ENCODE measurements at places on chromosomes 13 and 19.

DNA sequence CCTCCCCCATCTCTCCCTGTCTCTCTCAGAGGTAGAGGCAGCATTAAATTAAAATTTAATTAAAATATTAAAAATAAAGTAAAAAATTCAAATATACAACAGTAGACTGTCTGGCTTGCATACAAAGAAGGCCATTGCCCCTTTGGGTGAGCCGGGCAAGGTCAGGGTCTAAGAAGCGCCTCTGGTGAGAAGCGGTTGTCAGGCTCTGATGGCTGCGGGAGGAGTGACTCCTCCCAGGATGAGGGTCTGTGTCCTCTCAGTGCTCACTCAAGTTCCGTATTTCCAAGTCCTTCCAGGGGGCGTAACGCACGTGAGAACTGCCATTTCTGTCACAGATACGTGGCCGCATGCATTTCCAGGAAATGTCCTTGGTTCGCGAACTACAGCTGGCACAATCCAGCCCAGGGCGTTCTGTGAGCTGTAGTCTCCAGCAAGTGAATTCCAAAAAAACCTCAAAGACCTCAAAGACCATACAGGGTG, 737 bp upstream of the ZNF181 start:
- DNase-seq = no peak

GRCh38 chr13:48536621-48537250, 3.9 kb upstream of the RCBTB2 start:
- no peak for DNase-seq

DNA sequence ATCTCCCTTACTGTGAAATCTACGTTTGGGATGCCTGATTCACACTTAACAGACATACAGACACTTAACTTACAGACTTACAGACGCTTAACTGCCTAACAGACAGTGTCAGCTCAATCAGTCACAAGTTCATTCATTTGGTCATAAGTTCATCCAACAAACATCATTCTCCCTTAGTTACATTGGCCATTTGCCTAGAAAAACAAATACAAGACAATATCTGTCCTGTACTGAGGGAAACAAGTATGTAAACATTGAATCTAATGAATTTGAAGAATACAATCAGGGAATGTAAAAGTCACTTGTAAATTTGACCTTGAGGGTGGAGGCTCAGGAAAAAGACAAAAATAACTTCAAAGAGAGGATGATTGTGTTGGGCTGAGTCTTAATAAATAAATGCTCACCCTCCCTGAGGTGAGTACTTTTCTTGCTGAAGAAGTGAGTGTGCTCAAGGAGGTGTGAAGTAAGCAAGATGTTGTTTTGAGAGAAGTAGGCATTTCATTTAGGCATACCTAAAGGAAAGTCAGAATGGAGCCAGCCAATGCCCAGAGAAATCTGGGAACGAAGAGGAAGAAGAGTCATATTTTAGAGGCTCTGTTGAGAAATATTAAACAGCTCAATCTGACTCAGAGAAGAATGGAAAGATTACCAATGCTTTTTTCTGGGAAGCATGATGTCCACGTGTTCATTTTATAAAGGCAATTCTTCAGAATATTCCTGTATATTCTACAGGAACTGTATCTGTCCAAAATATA, 958.4 kb upstream of the SLC10A2 start:
- DNase-seq = peak; percentile 87

GRCh38 chr13:102286326-102286725, 115.5 kb downstream of the FGF14 start:
- DNase-seq = peak; percentile 79

DNA sequence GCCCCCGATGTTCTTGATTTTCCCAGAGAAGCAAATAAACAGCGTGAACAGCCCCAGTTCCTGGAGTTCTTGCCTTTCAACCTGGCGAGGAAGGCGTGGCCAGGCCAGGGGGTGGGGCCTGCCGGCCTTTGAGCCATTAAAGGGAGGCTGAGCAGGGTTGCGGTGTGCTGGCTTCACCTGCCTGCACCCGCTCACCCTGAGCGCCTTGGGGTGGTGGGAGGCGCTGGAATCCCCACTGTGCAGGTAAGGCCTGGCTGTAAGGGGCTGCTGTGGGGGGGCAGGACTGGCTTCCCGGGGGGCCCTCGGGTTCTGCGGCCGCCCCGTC, 2.7 kb upstream of the MISP start:
- DNase-seq = no peak

DNA sequence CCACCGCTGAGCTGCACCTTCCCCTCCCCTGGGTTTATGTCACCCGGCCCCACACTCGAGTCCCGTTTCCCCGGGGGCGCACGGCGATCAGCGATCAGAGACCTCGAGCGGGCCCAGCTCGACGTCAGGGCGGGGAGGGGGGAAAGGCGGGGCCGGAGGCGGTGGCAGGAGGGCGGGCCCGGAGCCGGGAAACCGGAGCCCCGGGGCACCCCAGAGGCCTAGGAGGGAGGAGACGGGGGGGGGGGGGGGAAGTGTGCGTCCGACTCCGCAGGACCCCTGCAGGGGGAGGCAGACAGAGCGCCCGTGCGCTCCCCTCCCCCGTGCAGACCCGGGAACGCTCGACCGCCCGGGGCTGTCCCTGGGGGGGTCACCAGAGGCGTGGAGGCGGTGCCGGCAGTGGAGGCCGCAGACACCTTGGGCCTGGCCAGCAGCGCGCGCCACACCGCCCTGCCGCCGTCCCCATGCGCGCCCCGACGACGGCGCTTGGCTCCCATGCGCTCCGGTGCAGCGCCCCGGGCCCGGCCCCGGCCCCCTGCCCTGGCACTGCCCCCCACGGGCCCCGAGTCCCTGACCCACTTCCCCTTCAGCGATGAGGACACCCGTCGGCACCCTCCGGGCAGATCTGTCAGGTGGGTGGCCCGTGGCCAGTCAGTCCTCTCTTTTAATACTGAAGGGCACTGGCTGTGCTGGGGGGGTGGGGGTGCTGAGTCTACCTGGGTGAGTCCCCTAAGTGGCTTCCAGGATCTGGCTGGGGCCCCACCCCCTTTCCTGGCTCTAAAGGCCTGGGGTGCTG, 11.8 kb downstream of the PDE4A start:
- DNase-seq = no peak

DNA sequence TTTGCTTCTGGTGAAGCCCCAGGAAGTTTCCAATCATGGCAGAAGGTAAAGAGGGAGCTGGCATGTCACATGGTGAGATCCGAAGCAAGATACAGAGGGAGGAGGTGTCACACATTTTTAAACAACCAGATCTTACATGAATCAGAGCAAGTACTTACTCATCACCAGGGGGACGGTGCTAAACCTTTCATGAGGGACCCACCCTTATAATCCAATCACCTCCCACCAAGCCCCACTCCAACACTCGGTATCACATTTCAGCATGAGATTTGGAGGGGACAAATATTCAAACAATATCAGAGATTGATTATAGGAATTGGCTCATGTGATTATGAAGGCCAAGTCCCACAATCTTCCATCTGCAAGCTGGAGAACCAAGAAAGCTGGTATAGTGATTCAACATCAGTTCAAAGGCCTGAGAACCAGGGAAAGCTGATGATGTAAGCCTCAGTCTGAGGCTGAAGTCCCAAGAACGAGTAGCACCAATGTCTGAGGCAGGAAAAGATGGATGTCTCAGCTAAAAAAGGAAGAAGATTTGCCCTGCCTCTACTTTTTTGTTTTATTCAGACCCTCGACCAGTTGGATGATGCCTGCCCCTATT, 58.6 kb upstream of the WDFY2 start:
- DNase-seq = no peak

DNA sequence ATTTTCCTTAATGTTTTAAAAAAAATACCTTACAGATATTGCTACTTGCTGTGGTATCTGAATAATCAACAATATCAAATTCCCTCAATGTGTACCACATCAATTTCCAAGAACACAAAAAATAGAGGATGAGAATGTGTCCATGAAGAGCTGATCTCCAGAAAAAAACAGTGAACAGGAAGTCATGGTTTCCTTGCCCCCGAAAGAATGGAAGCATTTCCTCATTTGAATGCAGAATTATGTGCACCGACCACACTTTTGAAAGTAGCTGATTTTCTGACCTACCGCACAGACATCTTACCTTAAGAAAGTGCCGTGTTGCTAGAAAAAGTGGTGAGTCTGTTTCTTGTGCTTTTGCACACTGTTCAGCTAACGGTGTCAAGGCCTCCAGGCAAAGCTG, 13.4 kb upstream of the EEF1AKMT1 start:
- DNase-seq = no peak

GRCh38 chr13:92224052-92224821, 825.8 kb downstream of the GPC5 start:
- no peak for DNase-seq

GRCh38 chr19:8074501-8074900, 21.9 kb downstream of the CCL25 start:
- DNase-seq = no peak

GRCh38 chr19:35913589-35913988, 5.5 kb upstream of the TYROBP start:
- peak; percentile 27 for DNase-seq

DNA sequence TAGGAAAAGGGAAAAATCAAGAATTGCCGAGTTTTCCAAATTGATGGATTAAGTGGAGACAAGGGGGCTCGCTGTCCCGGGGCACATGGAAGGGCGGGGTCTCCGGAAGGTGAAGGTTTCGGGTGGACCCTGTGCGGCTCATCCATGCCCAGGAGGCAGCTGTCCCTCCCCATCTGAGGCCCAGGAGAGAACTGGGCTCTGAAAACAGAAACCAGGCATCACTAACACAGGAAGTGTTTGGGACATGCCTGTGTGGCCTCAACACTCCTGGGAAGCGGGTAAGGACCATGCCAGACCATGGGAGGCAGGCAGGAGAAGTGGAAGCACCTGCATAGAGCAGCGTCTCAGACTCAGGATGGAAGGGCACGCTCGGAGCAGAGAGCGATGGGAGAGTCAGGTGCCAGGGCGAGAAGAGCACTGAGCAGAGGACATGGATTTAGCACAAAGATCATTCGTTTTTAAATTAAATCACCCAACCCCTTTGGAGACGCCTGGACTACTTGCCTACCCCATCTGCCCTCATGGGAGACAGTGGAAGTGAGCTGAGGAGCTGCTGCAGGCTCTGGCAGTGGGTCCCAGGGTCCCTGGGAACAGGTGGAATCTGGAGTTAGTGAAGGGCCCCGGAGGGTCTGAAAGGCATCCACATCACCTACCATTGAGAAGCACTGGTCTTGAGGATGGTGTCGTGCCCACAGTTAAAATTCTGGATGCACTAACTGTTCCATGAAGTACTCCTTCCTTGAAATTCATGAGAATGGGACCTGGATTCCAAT, 183.2 kb upstream of the SOX1 start:
- DNase-seq = no peak

DNA sequence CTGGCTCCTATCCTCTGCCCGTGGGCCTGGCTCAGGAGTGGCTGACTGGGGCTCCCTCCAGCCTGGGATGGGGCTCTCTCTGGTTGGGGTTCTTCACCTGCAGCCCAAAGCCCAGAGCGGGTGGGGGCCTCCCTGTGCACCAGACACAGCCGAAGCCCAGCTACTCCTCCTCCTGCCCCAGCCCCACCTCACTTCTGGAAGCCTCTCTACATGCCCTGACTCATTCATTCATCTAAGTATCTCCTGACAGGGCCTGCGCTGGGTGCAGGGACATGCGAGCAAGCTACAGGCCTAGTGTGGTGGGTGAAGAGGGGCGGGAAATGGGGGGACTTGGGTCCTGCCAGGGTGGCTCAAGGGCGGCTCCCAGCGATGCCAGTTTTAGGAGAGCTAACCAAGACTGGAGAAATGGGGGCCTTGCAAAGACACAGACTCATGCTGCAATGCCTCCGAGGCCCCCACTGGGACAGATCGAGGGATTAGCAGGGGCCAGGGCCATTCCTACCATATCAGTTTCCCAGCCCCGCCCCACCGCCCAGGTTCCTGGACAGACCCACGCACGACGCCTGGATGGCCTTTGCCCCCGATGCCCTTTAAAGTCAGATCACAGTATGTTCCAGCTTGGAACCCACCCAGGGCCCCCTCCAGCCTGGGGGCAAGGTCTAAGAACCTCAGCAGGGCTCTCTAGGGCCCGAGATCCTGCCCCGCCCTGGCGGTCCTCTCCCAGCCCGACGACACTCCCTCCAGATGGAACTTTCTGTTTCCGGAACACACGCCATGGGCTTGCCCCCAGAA, 12.6 kb downstream of the LSM4 start:
- no peak for DNase-seq

- DNase-seq = no peak
Observed at GRCh38 chr13:109611912-109612691, 174.3 kb downstream of the IRS2 start.

DNA sequence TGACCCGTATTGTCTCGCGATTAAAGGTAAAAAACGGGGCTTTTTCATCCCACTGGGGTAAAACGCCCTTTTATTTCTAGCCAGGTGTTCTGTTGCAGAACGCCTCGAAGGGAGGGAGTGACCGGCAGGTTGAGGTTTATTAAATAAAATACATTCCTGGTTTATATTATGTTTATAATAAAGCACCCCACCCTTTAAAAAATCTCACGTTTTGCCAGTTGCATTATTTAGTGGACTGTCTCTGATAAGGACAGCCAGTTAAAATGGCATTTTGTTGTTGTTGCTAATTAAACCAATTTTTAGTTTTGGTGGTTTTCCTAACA, 25.1 kb upstream of the ZNF850 start:
- DNase-seq = no peak

GRCh38 chr19:18596752-18597157, 8.2 kb downstream of the REX1BD start:
- no peak for DNase-seq

- no peak for DNase-seq
Observed at GRCh38 chr13:113804703-113805430, 45.8 kb downstream of the TMEM255B start.

DNA sequence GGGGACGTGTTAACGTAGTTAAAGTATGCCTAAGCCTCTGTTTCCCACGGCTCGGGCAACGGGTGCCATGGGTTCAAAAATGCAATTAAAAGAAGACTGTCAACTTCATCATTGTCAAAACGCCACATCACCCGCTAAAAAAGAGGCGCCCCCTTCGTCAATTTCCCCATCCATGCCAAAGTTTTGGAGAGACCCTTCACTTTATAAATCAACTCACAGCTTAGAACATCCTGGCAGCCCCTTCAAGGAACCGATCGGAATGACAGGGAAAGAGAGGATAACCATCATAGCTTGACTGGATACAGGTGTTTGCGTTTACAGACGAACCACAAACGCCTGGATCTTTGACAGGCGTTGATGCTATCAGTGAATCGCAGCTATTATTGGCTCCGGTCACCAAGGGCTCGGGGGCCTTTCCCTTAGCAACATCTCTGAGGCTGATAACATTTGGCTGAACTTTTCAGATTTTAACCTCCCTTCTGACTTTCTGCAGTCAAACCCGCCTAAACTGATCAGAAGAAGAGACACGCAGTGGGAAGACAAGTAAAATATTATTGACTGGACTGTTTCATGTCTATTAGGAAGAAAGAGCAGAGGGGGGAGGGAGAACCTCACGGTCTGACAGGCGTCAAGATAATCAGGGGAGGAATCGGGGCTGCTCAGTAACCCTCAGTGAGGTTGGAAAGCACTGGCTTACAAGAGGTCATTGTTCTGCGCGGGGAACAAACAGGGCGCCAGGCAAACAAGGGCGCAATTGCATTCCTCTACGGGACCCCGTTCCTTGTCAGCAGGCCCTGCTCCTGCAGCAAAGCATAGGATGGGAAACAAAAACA, 322.5 kb upstream of the ZNF507 start:
- no peak for DNase-seq

DNA sequence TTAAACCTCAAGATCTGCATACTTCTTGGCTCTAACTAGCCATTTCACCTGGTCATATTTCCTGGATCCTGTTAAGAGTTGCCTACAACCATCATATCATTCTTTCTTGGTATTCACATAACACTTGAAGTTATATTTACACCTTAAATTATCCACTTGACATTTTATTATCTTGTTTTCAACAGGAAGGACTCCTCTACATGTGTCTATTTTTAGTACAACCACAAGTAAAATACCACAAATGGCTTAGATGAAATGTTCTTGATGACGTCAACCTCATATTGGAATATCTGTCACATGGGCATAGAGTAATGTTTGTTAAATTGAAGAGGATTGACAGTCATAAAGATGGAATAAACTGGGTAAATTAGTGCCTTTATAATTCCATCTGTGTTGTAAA, 9.4 kb downstream of the PCDH20 start:
- DNase-seq = no peak
